ENCODE measurements at places on chromosomes 16 and 17.

- DNase-seq, result no peak
Measured at GRCh38 chr17:55931446-55931845, 180.6 kb downstream of the PCTP start.

DNA sequence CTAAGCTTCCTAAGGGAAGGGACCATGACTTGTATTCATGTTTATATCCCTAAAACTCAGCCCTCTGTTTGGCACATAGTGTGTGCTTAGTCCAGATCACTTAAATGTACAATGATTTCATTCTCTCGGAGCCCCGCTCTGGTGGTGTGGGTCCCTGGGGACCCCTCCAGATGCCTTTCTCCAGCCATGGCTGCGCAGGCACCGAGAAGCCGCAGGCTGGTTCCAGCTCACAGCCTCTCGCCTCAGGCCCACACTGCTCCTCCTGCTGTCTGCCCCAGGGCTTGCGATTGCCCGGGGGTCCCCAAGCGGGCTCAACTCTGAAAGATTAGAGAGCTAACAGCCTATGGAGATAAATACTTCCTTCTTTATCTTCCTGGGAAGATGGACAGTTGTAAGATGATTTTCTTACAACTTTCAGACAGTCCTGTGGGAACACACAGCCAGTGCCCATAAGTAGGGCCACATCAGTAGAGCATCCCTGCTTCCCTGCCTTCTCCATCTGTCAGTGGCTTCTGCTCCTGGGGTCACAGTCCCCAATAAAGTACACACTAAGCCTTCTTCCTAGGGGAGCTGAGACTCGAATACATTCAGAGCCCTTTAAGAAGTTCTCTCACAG is 66.2 kb downstream of the CENPV start:
- DNase-seq, result no peak

GRCh38 chr17:68197091-68197996 is 50.5 kb upstream of the AMZ2 start:
- no peak for DNase-seq

- DNase-seq, result no peak
Measured at GRCh38 chr16:56998861-56999260, 9.5 kb downstream of the NLRC5 start.

DNA sequence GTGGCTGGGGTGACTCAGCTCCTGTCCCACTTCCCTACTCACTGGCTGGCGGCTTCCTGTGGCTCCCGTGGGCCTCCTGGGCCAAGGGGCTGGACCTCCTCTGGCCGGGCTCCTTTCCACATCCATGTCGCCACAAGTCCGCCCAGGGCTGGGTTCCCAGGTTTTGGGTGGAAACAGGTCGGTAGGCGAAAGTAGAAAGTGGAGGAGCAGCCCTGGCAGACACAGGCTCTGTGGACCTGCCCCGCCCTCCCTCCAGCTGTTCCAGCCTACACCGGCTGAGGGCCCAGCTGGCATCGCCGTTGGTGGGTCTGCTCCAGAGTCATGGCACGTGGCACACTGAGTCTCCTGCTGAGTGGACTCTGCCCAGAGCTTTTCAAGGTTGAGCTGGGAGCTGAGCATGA is 28.7 kb downstream of the GSE1 start:
- no peak for DNase-seq

DNA sequence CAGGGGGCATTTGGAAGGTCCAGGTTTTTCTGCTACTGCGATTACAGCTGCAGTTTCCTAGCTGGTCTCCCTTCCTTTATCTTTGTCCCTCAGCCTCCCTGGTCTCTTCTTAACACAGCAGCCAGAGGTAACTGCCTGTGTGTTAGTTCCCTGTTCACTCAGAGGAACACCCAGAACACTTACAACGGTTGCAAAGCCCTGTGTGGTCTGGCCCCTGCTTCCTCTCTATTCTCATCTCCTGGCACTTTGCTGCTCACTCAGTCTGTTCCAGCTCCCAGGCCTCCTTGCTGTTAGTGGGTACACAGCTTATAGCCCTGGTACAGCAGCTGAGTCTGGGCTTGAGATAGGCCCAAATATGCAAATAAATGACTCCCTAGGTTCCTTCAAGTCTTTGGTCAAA is 16.4 kb downstream of the NTN1 start:
- no peak for DNase-seq

DNA sequence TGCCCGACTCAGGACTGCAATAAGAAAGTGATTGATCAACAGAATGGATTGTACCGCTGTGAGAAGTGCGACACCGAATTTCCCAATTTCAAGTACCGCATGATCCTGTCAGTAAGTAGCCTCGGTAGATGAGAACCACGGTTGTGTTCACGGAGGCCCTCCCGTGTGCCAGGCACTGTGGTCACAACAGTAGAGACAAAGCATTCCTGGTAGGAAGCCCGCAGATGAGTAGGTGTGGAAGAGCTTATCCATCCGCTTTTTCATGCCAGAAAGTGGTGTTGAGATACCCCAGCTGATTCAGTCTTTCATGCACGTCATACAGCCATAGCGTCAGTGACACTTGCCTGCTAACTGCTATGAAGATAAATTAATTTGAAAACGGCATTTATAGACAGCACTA is 58.9 kb downstream of the RPA1 start:
- DNase-seq, result no peak

- DNase-seq, result peak; percentile 77
Measured at GRCh38 chr17:57939797-57940196, 15.4 kb downstream of the CUEDC1 start.

- DNase-seq, result no peak
Measured at GRCh38 chr17:36213695-36214094, 2.8 kb downstream of the CCL4L2 start.

DNA sequence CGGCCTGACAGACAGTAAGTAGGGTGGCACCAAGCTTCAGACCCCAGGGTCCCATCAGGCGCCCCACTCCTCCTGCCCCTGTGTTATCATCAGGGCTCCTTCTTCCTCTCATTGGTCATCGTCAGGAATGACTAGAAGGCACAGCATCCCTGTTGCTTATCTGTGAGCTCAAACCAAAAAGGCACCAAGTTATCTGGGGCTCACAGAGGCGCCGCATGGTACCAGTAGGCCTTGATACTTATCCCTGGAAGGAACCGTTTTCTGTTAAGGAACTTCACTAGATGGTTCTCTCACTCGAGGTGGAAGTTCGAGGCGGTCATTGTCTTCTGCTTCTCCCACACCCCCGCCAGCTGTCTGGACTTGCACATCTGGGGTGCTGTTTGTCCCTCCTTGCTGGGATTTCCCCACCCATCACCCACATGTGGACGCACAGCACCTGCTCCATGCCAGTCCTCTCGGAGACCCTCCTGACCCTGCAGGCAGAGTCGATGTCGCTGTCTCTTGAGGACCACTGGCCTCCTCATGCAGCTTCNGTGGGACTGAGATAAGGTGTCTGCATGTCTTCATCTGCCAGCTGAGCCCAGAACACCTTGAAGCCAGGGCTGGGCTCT is 52.1 kb downstream of the METRNL start:
- no peak for DNase-seq

GRCh38 chr17:44900894-44901293 is 1.6 kb upstream of the EFTUD2 start:
- no peak for DNase-seq

DNA sequence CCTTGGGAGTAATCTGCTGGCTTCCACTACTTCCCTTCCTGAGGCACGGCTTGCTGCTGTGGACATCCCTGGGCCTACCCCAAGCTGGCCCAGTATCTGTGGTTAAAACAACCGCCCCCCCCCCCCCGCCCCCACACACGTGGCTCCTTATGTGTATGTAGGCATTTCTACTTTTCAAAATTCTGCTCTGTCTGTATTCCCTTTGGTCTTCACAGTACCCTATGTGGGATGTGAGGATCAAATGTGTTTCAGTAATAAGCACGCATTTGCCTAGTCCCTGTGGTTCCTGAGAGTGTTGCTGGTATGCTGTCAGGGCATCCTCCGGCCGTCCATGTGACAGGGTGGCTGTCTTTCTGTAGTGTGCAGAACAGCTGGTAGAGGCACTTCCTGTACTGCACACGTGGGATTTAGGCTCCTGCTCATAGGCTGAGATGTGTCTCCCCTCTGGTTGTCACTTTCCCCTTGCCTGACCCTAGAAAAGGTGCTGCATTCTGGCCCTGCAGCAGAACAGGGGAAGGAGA is 2.2 kb downstream of the NT5M start:
- DNase-seq, result peak; percentile 75

DNA sequence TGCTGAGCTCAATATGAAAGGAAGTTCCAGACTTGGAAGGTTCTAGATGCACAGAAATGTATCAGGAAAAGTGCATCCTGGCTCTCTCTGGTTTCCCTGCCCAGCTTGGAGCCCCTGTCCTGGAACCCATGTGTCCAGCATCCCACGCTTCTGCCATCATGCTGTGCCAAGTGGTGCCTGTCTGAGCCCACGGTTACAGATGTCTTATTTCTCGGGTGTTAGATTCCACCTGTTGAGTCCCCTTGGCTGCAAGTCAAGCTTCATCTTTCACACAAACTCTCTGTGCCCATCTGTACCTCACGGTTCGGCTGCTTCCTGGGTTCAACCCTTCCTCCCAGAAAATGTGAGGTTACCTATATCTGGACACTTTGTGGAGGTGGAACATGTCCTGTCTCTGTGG is 22.5 kb downstream of the OR1D5 start:
- DNase-seq, result no peak

- no peak for DNase-seq
Measured at GRCh38 chr17:65790241-65790640, 228.8 kb upstream of the AXIN2 start.

DNA sequence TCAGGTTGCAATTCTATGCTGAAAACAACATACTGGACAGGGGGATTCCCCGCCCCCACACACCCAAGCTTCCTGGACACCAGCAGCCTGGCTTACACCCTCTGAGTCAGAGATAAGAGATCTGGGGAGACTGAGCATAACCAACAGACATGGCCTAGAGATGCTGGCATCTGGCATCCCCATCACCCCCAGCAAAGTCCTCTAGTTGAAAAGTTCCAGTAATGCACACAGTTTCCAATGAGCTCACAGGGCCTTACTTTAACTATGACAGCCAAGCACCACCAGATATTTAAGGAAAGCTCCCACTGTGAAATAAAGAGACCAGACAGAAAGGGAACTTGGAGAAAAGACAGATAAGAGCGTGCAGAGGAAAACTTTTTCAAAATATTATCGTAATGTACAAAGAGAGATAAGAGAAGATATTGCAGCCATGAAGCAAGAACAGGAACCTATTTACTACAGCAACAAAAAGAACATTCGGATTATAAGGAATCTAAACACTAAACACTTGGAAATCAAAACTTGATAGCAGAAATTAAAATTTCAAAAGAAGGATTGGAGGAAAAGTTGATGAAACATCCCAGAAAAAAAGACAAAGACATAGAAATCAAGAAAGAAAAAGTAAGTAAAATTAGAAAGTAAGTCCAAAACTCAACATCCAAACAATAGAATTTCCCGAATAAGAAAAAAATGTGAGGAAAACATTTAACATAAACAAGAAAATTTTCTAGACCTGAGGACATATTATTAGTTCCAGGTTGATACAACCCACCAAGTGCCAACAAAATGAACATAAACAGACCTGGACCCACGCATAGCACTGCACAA is 17.2 kb upstream of the ALOX15 start:
- DNase-seq, result no peak

GRCh38 chr17:64262198-64262999 is 661 bp downstream of the TEX2 start:
- peak; percentile 64 for DNase-seq

- no peak for DNase-seq
Measured at GRCh38 chr16:2234813-2235170, 1.5 kb upstream of the DNASE1L2 start.

- DNase-seq, result no peak
Measured at GRCh38 chr16:11372073-11372828, 27.0 kb downstream of the RMI2 start.

- peak; percentile 43 for DNase-seq
Measured at GRCh38 chr17:77409282-77410161, 268.8 kb downstream of the SEC14L1 start.

- no peak for DNase-seq
Measured at GRCh38 chr16:5319799-5320198, 222.2 kb upstream of the EEF2KMT start.

GRCh38 chr17:36683387-36683786 is 82.0 kb downstream of the MRM1 start:
- DNase-seq, result no peak

DNA sequence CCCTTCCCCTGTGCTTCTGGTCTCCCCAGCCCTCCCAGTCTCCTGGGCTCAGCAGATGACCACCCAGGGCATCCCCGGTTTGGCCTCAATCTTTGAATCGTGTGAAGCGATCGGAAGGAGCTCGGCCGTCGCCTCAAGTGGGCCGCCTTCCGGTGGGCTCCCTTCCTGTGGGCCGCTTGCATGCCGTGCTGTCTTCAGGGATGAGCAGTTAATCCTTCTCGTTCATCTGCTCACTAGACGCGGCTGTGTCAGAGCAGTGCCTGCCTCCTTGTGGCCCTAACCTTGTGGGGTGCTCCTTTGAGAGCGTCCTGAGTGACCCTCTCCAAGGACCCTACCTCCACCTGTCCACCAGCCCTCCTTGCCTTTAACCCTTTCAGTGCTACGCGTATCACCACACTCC is 40.4 kb downstream of the BAIAP2 start:
- DNase-seq, result no peak

- DNase-seq, result peak; percentile 33
Measured at GRCh38 chr17:32323811-32324491, 18.0 kb downstream of the C17orf75 start.

GRCh38 chr16:58678269-58678668 is 6.3 kb downstream of the SLC38A7 start:
- no peak for DNase-seq

DNA sequence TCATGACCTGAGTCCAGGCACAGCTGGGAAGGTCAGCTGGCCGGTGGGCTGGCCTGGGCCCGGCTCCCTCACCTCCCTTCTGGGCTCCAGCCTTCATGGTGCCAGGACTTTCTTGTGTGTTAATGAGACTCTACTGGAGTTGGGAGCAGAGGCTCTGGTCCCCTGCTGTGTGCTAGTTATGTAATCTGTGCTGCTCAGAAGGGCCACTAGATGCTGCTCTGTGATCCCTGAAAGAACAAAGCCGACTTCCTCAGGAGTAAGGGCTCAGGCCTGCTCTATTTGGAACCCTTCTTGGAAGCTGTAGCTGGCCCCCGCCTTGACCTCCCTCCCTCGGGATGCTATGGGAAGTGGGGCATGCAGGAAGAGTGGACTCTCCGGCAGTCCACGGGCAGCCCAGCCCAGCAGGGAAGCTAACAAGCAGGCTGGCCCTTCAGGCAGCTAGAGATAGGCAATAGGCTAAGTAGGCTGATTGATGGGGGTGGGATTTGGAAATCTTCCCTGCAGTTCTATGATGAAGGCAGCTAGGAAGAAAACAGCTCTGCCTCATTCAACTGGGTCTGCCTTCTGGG is 3.3 kb upstream of the CDK5R1 start:
- DNase-seq, result peak; percentile 55

GRCh38 chr16:49465661-49466528 is 92.3 kb downstream of the C16orf78 start:
- DNase-seq, result no peak

- no peak for DNase-seq
Measured at GRCh38 chr16:78630102-78630501, 530.6 kb downstream of the WWOX start.

DNA sequence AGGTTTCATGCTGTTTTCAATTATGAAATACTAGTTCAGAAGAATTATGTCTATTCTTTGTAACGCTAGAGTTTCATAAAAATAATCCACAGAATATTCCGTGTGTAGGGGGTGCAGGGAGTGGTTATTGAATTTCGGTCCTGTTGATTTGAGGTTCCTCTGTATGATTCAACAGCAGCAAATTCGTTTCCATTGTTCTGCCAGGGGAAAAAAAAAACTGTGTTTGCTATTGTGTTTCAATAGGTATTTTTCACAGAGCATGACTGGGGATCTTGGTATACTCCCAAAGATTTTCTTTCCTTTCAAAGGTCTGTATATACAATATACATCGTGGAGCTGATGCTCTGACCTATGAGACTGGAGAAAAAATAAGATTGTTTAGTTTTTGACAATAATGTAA is 15.8 kb downstream of the SHISA9 start:
- no peak for DNase-seq

- no peak for DNase-seq
Measured at GRCh38 chr17:7263801-7264078, 1.5 kb upstream of the CLDN7 start.

All from CD4-positive, alpha-beta T cell treated with Interleukin-1 beta for 1 hour (primary cell).